ENCODE measurements at places on chromosomes 12 and 14.

DNA sequence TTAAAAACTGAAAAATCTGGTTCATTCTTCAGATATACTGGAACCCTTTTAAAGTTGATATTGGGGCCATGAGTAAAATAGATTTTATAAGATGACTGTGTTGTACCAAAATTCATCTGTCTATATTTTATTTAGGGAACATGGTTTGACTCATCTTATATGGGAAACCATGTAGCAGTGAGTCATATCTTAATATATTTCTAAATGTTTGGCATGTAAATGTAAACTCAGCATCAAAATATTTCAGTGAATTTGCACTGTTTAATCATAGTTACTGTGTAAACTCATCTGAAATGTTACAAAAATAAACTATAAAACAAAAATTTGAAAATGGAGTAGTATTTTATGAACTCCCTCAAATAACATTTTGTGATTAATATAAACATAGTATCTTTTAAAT lies 14.2 kb downstream of the PTGER2 start:
- DNase-seq: no peak

GRCh38 chr12:119229837-119230236 lies 51.1 kb downstream of the HSPB8 start:
- peak; percentile 41 for DNase-seq

GRCh38 chr14:105093038-105093430 lies 27.8 kb upstream of the GPR132 start:
- DNase-seq: peak; percentile 64

- DNase-seq: no peak
These were observed at the start of gene MIP for GRCh38 chr12:56454557-56454956. Gene MIP (minus strand): TSS chr12:56454657. CDS start chr12:56454613, 44 bp downstream.

GRCh38 chr14:91873471-91874415 lies 6.4 kb upstream of the TC2N start:
- no peak for DNase-seq

- peak; percentile 24 for DNase-seq
These were observed 1206.6 kb upstream of the TMEM132C start for GRCh38 chr12:127060310-127060847.

GRCh38 chr14:97177635-97178034 lies 380.5 kb downstream of the VRK1 start:
- no peak for DNase-seq

DNA sequence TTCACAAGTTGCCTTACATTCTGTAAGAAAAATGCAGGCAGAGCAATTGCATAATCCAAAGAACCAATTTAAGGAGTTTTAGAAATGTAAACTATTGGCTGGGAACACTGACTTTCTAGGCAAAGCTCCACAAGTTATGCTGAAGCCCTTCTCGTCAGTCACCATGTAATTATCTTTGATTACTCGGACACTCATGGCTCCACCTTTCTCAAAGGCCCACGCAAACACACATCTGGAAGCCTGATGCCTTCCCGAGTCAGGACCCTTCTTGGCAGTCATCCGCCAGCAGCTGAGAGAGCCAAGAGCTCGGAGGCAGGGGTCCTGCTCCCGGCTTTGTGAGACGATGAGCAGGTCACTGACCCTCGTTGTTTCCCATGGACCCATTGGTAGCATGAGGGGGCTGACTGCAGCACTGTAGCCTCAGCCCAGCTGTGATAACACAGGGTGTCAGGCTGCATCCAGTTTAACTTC lies 202.2 kb downstream of the TMEM132D start:
- no peak for DNase-seq

DNA sequence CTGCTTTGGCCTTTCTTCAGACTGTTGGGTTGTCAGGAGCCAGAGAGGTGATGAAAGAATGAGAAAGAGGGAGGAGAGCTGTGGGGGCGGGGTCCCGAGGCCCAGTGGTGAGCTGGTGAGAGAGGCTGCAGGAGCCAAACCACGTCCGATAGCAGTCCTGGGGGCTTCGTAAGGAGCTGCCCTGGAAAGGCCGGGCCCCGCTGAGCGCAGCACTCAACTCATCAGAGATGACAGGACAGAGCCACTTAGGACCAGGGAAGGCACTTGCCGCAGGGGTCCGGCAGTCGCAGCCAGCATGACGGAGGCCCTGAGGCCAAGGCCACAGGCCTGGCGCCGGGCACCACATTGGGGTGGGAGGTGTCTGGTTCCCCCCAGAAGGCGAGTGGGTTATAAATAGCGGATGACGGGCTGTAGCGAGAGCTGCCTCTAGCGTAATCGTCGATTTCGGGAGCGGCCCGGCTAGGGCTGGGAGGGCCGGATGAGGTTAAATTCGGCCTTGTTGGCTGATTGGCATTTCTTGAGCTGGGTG lies 179.0 kb downstream of the TSPAN9 start:
- no peak for DNase-seq

DNA sequence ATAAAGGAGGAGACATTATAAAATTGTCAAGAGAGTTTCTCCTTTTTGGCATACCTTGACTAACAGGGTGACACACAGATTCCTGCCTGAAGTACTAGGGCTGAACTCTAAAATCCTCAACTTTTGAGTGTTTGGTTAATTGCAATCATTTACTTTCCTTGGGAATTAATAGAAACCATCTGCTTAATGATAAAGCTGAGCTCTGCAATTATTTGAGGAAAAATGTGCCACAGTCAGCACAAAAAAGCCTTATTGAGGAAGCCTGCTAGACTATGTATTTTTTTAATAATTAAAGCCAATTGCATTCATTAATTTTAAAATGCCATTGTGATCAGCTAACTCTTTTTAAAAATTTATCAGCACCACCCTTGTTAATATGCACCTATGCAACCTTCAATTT lies 38.7 kb downstream of the PRICKLE1 start:
- DNase-seq: no peak

DNA sequence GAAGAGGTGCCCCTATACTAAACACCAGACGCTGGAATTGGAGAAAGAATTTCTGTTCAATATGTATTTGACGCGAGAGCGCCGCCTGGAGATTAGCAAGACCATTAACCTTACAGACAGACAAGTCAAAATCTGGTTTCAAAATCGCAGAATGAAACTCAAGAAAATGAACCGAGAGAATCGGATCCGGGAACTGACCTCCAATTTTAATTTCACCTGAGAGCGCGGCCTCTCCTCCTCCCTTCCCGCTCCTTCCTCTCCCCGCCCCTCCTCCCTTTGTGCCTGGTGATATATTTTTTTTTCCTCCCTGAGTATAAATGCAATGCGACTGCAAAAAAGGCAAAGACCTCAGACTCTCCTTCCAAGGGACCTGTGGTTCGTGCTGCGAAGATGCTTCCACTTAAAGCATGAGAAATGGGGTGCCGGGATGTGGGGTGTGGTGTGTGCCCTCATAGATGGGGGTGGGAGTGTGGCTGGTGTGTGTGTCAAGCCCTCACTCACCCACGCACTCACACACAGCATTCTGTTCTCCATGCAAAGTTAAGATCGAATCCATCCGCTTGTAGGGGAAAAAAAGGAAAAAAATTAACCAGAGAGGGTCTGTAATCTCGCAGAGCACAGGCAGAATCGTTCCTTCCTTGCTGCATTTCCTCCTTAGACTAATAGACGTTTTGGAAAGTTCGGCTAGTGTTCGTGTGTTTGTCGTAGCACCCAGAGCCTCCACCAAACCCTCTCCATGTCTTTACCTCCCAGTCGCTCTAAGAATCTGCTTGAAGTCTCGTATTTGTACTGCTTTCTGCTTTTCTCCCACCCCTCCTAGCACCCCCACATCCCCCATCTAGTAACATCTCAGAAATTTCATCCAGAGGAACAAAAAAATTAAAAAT lies 4.5 kb downstream of the HOXC10 start:
- no peak for DNase-seq

GRCh38 chr12:59040043-59040442 lies 119.7 kb upstream of the LRIG3 start:
- no peak for DNase-seq

GRCh38 chr12:92753976-92754885 lies 51.4 kb downstream of the PLEKHG7 start:
- no peak for DNase-seq

- DNase-seq: no peak
These were observed 102.7 kb downstream of the BTG1 start for GRCh38 chr12:92042791-92043531.

DNA sequence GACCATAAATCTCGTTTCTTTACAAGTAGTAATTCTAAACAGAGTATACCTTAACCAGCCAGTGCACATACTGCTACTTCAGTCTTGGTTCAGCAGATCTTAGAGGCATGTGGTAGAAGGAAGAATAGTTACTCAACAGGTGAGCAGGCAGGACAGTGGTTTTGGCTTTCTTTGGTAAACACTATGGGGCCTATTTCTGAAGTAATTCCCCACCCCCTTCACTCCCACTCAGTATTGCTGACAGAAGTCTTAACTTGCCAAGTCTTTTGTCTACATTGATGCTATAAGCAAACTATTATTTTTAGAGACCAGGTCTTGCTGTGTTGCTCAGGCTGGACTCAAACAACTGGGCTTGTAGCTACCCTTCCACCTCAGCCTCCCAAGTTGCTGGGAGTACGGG lies 68.5 kb downstream of the FBXO34 start:
- no peak for DNase-seq

- no peak for DNase-seq
These were observed 80.7 kb downstream of the IGF1 start for GRCh38 chr12:102399653-102400052.

- DNase-seq: no peak
These were observed 24.2 kb upstream of the NEDD1 start for GRCh38 chr12:96882862-96883261.

GRCh38 chr12:92210071-92210470 lies 64.4 kb upstream of the BTG1 start:
- no peak for DNase-seq

GRCh38 chr12:113021500-113021899 lies 35.0 kb upstream of the DTX1 start:
- DNase-seq: no peak

DNA sequence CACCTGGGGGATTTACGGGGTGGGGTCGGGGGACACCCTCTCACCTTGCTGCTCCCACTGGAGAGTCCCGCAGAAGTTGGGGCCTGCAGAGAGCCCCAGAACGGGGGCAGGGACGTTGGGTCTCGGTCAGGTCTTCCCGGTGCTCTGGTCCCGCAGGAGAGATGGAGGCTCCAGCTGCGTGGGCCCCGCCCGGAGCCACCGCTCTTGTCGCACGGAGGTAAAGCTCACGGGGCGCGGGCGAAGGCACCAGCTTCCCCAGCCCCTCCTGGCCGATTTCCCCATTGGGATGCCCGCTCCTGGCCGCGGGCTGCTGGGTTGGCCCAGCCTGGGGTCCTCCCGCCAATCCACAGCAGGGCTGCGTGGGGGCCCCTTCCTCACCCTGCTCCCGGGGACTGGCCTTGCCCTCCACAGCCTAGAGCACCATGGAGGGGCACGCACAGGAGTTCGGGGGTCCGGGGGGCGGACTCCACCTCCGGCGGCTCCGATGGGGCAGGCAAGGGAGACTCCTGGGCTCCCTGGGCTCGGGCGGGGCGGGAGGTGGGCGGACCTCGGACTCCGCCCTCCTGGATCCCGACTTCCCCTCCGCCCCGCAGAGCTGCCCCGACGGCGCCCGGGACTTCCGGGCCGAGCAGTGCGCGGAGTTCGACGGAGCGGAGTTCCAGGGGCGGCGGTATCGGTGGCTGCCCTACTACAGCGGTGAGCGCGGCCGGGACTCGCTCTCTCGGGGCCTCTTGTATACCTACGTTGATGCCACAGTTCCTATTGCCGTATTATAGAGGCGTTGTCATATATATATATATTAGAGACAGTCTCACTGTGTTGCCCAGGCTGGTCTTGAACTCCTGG lies 8.4 kb downstream of the PAPLN start:
- peak; percentile 34 for DNase-seq

DNA sequence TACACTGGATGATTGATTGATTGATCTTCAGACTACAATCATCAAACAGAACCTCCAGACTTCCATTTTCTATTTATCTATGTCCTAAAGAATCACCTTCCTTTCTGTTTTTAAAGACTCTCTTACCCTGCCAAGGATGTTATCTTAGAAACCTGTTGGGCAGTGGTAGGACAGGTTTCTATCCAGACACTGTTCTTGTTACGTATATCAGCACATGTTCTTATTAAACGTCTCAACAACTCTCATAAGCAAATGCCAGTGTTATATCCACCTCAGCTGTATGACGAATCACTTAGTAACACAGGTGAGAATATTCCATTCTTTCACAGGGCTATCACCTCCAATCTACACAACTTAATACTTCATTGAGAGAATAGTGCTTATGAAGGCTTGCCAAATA lies 40.2 kb upstream of the RPL10L start:
- DNase-seq: no peak

GRCh38 chr14:101814934-101815333 lies 53.4 kb downstream of the PPP2R5C start:
- DNase-seq: no peak

DNA sequence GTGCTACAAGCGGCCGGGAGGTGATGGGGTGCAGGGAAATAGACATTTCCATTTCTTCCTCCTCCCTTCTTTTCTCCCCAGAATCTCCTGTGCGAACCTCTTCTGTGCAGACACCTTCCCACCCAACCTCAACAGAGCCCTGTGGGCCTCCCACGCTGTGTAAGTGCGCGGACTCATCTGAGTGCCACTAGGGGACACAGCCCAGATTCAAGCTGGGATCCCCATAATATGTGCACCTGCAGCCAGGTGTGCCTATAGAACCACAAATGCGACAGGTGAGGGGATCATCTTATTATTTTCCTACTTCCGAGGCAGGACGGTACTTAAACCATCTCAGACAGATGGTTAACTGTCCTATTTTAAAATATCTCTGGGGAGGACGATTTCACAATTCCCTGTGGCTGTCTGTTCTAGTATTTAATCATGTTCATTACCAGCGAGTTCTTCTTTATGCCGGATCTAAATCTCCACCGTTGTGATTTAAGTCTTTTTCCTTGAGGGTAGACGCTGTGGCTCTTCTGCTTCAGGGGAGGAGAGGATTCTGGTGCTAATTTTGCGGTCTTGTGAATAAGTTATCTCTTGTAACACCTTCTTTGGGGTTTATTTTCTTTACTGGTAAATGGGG lies 17.2 kb upstream of the CACNA1C start:
- DNase-seq: no peak

- no peak for DNase-seq
These were observed 97.5 kb downstream of the ZFP36L1 start for GRCh38 chr14:68695326-68695768.

DNA sequence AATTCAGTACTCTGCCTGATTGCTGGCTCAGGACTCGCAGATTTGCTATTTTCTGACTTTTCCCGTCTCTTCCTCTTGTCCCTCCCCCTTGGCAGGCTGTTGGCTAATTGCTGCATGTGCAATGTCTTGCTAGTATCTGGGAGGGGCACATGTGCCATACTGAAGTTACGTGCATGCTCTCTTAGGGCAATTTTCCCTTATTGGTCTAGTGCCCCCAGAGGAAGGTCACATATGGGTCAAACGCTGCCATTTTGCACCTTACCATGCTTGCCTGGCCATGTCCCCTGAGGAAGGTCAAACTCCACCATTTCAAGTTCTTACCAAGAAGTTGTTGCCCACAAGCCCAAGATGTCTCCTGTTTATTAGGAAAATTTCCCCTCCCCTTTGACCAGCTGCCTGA lies 13.9 kb upstream of the ERC1 start:
- DNase-seq: no peak

- DNase-seq: no peak
These were observed 25.5 kb downstream of the MDM2 start for GRCh38 chr12:68833508-68833907.

All from NCI-H146 (cell line).